ENCODE measurements at places on chromosomes 5 and 9. TPM values are rescaled to one million over a fixed set of nuclear protein-coding genes. Genes with fewer than 3 reads are reported as not detected.

CCL28 gene
- total RNA-seq = 0.65 TPM

CCNI2 gene
- total RNA-seq = not detected

GPX3 gene
- total RNA-seq = 6.3 TPM

CDH9 gene
- total RNA-seq = not detected

CCNG1 gene
- total RNA-seq = 316 TPM

PRR16 gene
- not detected for total RNA-seq

CD72 gene
- total RNA-seq = under 0.01 TPM

CDKN2B-AS1 gene
- total RNA-seq = 0.60 TPM

DNA sequence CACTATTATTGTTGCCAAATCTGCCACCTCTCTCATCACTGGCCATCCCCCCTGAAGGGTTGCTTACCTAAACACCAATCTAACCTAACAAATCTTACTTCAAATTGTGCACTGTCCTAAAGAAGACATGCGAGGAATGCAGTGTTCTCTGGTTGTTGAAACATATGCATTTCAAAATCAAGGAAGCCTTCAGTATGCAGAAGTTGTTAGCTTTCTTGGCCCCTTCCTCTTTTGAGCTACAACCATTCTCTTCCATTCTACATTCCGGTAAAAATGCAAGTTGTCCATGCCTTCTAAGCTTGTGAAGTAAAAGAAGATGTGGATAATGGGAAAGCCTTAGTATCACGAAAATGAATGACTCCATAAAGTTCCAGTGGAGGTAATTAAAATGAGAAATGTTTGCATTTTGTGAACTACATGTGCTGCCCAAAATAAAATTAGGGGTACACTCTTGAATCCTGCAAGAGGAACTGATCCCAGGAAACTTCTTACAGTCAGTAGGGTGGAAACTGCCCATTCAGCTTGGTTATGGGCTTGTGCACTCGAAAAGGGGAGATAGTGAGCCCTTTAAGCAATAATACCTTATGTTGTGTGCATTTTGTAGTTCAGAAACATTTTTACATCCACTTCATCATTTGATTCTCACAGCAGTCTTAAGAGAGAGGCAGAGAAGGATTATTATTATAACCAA, 77.6 kb upstream of the ADRB2 start:
- no peak for DNase-seq

- DNase-seq = no peak
Observed at GRCh38 chr5:181186986-181187499, 18.0 kb downstream of the TRIM7 start.

- no peak for DNase-seq
Observed at GRCh38 chr5:83871533-83872395, 151.1 kb upstream of the HAPLN1 start.

DNA sequence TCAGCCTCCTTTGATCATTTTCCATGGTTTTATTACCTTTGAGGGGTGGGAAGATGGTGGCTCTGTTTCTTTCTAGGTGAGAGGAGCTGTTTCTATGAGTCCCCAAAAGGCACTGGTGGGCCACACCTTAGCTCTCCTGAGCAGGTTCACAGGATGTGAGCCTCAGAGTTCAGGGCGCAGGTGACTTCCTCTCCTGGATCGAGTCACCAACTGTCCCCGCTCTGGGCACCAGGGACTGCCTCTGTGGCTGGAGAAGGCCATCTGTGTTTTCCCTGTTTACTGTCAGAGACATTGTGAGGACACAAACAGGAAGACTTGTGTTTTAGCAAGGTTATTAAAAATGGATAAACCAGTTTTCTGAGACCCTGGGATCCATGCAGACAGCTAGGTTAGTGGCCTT, 68.5 kb downstream of the IL31RA start:
- no peak for DNase-seq

DNA sequence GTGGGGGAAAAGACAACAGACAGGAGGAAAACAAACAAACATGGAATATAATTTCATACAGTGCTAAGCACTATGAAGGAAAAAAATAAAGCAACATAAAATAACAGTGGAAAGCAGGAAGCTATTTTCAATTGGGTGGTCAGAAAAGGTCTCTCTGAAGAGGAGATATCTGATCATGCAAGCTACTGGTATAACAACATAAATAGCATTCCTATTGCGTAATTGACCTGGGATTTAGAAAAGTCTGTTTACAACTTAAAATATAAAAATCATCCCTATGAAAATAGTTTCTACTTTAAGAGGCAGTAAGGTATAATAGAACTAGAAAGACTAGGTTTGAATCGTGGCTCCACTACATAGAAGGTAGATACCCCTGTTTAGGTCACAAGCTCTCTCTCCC, 61.4 kb downstream of the FBXW11 start:
- peak; percentile 51 for DNase-seq

GRCh38 chr9:77556396-77556795, 91.7 kb downstream of the GNA14 start:
- DNase-seq = no peak

DNA sequence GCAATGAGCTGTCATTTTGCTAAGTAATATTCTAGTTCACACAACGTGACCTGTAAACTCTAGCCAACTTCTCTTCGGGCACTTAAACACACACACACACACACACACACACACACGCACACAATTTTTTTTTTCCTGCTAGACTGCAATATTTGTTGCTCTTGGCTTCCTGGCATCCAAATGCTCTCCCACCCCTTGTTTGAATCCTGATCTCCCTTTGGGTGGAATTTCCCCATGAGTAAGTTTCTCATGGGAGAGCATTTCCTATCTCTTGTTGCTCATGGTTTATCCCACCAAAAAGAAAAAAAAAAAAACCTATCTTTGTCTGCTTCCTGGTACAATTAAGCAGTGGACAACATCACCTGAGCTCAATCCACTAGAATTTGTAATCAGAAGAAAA, 54.7 kb upstream of the TSLP start:
- DNase-seq = peak; percentile 65

GRCh38 chr9:131629226-131629500, 83.8 kb downstream of the PRRT1B start:
- no peak for DNase-seq

DNA sequence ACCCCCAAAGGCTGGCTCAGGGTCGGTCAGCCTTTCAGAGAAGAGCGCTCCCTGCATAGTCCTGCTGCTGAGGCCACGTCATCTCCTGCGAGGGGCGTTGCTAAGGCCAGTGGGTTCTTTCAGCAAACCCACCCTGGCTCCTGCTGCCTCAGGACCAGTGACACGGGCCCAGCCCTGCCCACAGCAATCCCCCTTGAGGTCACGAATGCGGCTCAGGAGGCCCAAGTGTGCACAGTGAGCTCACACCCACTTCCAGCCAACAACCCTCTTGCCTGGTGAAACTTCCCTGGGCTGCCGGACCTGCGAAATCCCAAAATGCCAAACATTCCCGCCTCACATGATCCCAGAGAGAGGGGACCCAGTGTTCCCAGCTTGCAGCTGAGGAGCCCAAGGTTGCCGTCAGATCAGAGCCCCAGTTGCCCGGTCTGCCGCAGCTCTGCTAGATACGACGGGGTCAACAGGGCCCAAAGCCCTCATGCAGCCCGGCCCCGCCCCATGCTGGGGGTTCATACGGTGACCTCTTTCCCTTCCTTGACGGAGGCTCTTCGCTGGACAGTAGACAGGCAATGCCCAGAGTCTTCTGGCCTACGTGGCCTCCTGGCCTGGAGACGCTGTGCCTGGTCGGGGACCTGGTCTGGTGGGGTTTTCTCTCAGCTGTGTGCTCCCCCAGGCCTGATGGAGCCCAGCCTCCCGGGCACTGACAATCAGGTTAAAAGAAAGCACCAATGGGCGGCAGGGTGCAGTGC, 116.4 kb upstream of the COL5A1 start:
- no peak for DNase-seq

DNA sequence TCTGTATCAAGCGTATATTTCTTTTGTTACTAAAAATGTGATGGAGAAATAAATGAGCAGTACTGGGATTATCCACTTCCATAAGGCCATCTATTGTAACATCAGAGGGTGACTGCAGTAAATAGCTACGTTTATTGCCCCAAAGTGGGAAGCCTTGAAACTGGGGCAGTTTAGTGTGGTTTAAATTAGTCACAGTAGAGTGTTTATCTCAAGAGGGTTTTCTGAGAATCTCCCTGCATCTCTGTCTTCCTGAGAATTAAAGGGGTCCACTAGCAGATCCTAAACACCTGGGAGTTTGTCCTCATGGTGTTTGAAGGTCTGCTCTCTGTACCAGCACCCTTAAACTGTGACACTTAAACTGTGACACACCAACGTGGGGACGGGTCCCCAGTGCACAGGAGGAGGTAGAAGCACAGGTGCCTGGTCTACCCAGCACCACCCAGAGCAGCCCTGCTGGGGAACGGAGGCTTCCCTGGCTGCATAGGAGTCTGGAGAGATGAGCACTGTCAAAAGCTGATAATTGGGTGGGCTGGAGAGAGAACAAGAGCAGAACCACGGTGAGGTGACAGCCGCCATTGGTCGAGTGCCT, 25.2 kb downstream of the PRRC2B start:
- no peak for DNase-seq

DNA sequence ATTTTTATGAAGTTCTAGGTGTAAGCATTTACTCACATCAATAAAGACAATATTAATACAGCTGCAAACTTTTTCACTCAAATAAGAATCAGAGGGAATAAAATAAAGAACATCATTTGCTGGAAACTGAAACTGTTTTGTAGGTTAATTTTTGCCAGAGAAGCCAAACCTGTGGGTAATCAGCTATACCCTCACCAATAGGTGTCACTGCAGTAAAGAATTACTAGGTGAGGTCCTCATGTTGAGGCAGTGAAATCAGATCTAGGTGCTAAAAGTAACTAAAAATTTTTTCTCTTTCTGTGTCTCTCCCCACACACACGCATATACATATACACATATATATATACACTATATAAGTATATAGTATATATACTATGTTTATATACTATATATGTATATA, 1016.3 kb upstream of the SEMA6A start:
- DNase-seq = peak; percentile 5

DNA sequence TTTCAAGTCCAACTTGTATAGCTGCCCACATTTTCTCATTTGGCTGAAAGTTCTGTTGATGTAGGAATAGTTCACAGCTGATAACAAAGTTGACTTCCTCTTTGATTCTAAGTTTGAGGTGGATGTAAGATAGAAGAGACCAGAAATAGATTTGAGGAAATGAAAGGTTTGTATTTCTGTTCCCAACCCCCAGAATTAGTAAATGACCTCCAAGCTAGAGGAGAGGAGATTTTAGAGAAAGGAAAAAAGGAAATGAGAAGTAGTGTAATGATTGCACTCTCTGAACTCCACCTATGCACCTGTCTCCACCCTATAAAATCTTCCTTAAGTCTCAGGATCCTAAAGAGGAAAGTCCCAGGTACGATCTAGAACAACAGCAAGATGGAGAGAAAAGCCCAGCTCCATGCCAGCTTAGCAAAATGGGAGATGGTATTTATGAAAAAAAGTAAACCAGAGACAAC, 130.4 kb upstream of the POC5 start:
- no peak for DNase-seq

GRCh38 chr9:92446536-92446935, 22.3 kb upstream of the OMD start:
- DNase-seq = no peak

DNA sequence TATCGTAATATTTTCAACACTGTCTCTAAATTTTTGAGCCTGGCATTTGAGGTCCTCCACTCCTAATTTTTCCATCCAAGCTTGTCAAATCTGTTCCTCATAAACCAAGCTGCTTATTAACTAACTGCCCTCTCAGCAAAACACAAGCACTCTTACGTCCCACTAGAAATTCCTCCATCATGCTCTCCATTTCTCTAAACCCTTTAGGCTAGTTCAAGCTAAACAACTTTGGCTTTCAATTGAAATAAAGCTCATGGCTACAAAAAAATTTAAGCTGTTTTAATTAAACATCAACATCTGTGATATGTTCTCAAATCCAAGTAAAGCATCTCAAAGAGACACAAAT, 45.7 kb downstream of the RNF145 start:
- no peak for DNase-seq

All from lung microvascular endothelial cell (primary cell).